ENCODE measurements at places on chromosomes 3 and 15. TPM values are rescaled to one million over a fixed set of nuclear protein-coding genes. Genes with fewer than 3 reads are reported as not detected.

- H3K4me1 ChIP-seq, result peaks cover 18% of the 10 kb centered on the region
- peak overlapping the region; percentile 85 for H3K27ac ChIP-seq
- no peak for DNase-seq
- H3K27me3 ChIP-seq, result no peaks in the 10 kb centered on the region
Measured at GRCh38 chr15:82538961-82539690, 1.1 kb downstream of the RPS17 start.

XCR1 gene
- not detected for total RNA-seq

PLAAT1 gene
- not detected for total RNA-seq

- H3K4me3 ChIP-seq, result no peak overlapping the region
- no peaks in the 10 kb centered on the region for H3K27me3 ChIP-seq
- H3K4me1 ChIP-seq, result no peaks in the 10 kb centered on the region
- no peak for DNase-seq
- H3K27ac ChIP-seq, result no peak overlapping the region
Measured at GRCh38 chr3:45398178-45398577, 9.8 kb downstream of the LARS2 start.

DNA sequence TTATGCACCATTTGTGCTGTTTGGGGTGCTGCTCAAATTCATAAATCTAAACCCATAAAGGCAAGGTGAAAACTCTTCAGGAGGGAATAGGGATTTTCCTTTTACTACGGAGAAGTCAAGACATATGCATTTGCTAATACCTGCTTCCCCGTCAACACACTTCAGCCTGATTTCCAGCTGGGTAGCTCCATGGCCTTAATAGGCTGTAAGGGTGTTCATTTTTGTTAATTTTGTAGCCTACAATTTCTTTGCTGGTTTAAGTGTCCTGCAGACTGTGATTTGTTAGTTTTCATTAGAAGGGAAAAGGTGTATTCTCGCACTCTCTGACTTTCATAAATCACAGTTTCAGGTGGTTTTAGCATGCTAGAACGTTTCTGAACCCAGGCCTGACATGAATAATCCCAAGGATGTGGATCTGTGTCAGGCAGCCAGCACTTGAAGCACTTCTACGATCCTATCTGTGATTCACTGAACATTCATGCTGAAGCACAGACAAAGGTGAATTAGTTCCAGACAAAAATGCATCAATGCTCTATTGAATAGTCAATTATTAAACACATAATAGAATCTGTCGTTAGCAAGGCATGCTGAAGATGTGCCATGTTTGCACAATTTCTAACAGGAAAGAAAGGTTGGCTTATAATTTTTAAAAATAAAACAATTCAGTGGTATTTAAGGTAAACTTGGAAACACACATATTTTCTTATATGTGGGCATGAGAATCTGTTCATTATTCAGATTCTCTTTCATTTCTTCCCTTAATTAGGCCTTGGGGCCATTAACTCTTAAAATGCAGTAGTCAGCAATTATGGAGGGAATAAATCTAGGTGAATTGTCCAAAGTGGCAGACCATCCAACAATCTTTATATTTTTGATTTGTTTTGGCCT lies 17.9 kb upstream of the NMNAT3 start:
- H3K4me3 ChIP-seq, result no peak overlapping the region
- H3K27me3 ChIP-seq, result peaks cover 10% of the 10 kb centered on the region

DNA sequence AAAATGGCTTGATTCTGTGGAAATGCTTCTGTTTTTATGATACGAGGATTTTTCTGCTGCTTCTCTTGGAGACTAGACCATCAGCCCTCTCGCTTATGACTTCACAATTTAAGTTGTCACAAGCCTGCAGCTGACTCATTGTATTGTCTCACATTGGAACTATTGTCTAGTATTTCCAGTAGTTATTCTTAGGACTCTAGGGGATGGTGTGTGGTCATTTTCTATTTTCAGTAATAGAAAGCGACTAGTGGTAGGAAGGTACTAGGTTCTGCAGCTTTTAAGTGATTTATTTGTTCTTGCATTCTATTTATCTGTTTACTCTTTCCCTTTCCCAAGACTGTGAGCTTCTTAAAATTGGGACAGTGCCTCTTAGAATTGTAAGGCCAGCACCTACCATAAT lies 66.3 kb upstream of the CRTC3 start:
- no peak overlapping the region for H3K27ac ChIP-seq
- no peak overlapping the region for H3K4me3 ChIP-seq
- no peak for DNase-seq
- H3K27me3 ChIP-seq, result no peaks in the 10 kb centered on the region

P2RY1 gene
- total RNA-seq, result 1.7 TPM

DNA sequence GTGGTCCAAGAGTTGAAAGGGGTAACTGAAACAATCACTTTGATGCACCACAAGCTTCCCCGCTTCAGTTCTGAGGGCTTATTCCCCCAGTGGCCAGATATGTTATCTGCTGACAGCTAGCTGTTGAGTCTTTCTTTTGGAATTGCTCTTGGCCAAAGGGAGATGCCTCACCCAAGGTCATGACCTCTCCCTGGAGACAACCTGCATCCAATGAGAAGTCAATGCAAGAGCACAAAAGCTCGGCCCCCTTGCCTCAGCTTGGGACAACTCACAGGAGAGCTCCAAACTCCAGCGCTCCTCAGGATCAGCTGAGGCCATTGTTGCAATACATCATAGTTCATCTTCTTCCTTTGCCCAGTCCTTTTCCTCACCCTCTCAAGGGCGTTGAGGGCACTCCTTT lies 31.0 kb upstream of the THBS1 start:
- H3K36me3 ChIP-seq, result no peaks in the 10 kb centered on the region
- no peaks in the 10 kb centered on the region for H3K4me1 ChIP-seq
- no peak overlapping the region for H3K27ac ChIP-seq
- H3K27me3 ChIP-seq, result no peaks in the 10 kb centered on the region
- H3K4me3 ChIP-seq, result no peak overlapping the region

ZNF860 gene
- total RNA-seq, result 2.9 TPM

All from HCT116 (cell line).